ENCODE measurements at places on chromosomes 13 and 19. TPM values are rescaled to one million over a fixed set of nuclear protein-coding genes. Genes with fewer than 3 reads are reported as not detected.

Gene LAIR1
- total RNA-seq: 3.5 TPM

Gene KLK7
- total RNA-seq: not detected

Gene MUC16
- 16.2 TPM for total RNA-seq

Gene ZNF506
- total RNA-seq: 11.7 TPM

Gene MYBPC2
- 0.28 TPM for total RNA-seq

Gene KIR3DL1
- 0.16 TPM for total RNA-seq

DNA sequence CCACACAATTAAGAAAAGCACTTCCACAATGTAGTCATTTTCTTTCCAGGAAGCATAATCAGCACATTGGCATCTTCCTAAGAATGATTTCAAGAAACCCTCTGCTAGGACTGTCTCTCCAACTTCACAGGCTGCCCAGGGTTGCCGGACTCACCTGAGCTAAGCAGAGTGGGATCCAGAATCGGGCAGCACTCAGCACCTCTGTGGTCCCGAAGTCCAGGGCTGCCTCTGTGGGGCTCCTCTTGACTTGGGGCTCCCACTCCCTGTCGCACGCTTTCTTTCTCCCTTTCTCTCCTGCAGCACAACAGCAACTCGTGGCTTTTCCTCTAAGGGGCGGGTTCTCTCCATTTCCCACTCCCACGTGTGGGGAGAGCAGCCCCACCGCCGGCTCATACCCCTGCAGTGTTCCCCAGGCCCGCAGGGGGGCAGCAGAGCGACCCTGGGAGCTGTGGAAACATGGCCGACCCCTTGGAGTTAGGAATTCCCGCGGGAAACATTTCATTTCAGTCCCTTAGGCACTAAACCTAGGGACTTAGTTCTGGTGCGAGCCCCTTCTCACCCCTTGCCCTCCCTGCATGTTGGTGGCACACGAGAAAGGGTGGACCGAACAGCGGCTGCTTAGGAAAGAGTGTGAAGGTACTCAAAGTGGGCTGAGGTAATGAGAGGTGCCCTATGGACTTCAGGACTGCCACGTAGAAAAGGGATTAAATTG is at the start of gene TMEM272:
Gene TMEM272, minus strand, starts transcription at position 316 of the 712 bp plus-strand sequence. CDS start 6,647 bp downstream, outside the sequence.
- peak; percentile 46 for DNase-seq

GRCh38 chr13:99002172-99002710 is 24.4 kb upstream of the DOCK9 start:
- no peak for DNase-seq

- no peak for DNase-seq
Observed at GRCh38 chr13:39406688-39407087, 196.3 kb downstream of the LHFPL6 start.

- DNase-seq: no peak
Observed at GRCh38 chr13:28129911-28130693, 8.2 kb upstream of the PAN3 start.

- no peak for DNase-seq
Observed at GRCh38 chr19:32877977-32878745, 8.6 kb upstream of the SLC7A9 start.

- DNase-seq: peak; percentile 8
Observed at GRCh38 chr13:111907341-111907880, 159.5 kb upstream of the SOX1 start.

- no peak for DNase-seq
Observed at GRCh38 chr19:752652-753517, 2.0 kb downstream of the MISP start.

DNA sequence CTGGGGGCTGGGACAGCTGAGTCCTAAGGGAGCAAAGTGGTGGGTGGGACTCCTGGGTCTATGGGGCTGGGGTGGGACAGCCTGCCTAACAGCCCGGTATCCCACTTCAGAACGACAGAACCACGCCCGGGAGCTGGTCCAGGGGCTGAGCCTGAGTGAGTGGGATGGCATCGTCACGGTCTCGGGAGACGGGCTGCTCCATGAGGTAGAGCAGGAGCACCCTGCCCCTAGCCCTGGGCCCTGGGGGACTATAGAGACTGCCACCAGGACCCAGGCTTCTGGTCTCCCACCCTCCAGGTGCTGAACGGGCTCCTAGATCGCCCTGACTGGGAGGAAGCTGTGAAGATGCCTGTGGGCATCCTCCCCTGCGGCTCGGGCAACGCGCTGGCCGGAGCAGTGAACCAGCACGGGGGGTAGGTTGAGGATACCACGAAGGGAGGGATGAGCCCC is 8.6 kb downstream of the SPHK2 start:
- DNase-seq: no peak
